Stimulated activated naive CD8-positive, alpha-beta T cell treated with anti-CD3 and anti-CD28 coated beads, Interleukin-15, amount 100 ng/mL, for 72 hours (primary cell): ENCODE measurements at places on chromosomes 12 and 14.

DNA sequence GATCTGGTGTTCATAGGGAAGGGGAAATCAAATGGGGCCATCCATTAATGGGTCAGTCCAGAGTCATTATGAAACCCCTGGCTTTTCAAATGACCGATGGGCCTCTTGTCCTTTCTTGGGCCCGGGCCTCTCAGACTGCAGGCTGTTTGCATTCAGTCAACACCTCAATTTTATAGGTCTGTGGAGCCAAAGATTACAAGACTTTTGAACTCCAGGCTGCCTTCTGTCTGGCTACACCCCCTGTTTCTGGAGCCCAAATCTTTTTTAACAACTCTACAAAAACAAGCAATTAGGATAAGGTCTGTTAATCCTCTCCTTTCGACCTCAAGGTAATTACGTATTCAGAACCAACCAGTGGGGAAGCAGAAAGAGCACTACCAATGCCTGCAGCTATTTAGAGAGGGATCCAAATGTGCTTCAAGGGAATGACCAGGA is 35.6 kb downstream of the DUSP6 start:
- no peak for DNase-seq

GRCh38 chr12:67669934-67670631 is 21.5 kb downstream of the DYRK2 start:
- DNase-seq: no peak

- DNase-seq: no peak
Observed at GRCh38 chr12:49803693-49804450, 24.3 kb downstream of the NCKAP5L start.

- DNase-seq: no peak
Observed at GRCh38 chr12:6526201-6526600, 8.1 kb upstream of the GAPDH start.

DNA sequence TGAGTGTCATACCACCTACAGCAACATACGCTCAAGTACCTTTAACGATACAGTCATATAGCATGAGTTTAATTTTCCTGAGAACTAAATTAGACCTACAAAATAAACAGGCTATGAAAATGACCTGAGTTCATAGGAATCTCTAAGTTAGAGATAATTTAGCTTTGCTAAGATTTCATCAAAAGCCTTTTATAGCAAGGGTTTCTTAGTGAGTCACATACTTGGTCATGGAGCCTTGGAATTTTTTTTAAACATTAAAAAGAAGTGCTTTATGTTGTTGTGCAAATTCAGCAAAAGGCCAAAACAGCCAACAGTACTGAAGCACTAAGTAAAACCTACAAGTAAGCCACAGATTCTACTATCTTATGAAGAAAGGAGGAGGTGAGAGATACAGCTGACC is 93.6 kb upstream of the FERMT2 start:
- DNase-seq: no peak

DNA sequence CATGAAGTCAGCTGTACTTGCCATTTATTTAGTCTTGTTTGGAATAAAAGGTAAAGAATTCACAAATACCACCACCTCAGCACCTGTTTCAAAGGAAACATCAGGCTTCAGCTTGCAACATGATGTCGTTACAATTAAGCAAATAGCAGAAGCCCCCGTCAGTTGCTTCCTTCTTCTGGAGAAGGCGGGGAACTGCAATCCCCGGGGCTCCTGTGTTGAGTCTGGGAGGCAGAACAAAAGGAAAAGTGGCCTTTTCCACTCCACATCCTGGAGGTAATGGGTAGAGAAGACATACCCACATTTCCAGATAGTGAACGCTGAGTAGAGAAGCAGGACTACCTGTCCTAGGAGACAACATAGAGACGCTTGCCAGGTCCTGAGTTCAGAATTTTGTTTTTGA is 92.8 kb downstream of the DNAH10 start:
- DNase-seq: no peak

GRCh38 chr12:123720141-123720814 is 8.1 kb downstream of the ATP6V0A2 start:
- DNase-seq: no peak

DNA sequence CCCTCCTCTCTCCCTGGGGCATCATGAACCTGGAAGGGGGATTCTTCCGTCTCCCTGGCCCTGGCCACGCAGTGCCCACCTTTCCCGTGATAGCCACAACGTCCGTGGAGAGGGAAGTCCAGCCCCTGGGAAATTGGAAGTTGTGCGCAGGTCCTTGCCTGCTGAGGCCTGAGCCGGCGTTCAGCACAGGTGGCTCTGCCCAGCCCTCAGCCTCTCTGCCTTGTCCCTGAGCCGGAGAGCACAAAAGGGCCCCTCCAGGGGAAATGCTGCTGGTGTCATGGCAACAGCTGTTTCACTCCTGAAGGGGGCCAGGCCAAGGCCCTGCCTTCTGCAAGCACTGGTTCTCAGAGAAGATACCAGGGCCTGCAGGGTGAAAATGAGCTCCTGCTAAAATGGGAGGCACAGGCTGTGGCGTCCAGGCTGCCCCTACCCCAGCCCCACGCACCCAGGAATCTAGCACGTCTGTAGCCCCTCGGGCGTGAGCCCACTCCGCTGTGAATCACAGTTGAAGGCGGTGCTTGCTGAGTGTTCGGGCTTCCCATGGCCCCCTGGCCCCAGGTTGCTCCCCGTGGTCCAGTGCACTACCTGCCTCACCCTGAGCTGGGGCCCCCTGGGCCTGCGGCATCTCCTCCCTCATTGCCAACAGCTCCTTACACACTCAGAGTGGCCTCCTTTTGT is 149.4 kb downstream of the ADGRD1 start:
- DNase-seq: no peak

GRCh38 chr14:57735276-57735675 is 130.6 kb downstream of the SLC35F4 start:
- no peak for DNase-seq

- no peak for DNase-seq
Observed at GRCh38 chr12:236445-236844, 22.5 kb upstream of the SLC6A12 start.

GRCh38 chr12:27564612-27565213 is 40.7 kb downstream of the PPFIBP1 start:
- DNase-seq: no peak

GRCh38 chr12:60094436-60094835 is 498.6 kb downstream of the SLC16A7 start:
- no peak for DNase-seq

- no peak for DNase-seq
Observed at GRCh38 chr12:78534311-78534710, 330.3 kb upstream of the SYT1 start.

GRCh38 chr14:34355584-34356263 is 106.3 kb downstream of the SPTSSA start:
- DNase-seq: no peak

DNA sequence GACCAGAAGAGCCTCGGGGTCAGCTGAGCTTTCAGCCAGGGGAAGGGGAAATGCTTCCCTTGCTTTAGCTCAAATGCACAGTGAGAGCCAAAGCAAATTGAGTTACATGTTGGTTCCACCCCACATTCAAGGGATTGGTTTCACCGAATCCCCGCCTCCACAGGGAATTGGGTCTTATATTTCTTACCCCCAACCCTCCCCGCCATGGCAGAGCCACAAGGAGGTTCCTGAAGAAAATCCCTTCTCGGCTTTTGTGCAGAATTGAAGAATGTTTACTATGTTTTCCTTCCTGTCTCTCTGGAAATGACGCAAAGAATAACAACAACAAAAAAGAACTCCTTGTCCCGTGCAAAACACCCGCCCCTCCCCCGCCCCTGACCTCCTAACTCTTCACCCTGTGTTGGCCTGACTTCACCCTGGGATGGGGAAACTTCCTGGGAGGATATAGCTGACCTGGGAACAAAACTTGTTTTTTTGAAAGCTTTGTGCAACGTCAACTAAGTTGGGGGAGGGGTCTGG is 21.9 kb upstream of the CIPC start:
- no peak for DNase-seq

DNA sequence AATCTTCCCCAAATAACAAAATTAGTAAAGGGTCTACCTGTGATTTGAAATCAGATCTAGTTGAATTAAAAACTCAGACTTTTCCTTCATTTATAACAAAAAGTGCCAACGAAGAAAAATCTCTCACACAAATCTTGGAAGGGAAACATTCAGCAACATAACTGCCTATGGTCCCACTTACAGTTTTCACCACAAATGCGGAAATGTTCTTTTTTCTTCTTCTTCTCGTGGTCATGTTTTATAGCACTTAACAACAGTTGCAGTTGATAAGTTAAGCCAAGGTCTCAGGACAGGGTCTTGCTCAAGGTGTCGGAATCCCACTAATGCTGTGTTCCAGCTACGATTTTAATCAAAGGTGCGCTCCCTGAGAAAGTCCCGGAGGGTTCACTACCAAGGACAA is 10.1 kb downstream of the RNASE6 start:
- DNase-seq: no peak

DNA sequence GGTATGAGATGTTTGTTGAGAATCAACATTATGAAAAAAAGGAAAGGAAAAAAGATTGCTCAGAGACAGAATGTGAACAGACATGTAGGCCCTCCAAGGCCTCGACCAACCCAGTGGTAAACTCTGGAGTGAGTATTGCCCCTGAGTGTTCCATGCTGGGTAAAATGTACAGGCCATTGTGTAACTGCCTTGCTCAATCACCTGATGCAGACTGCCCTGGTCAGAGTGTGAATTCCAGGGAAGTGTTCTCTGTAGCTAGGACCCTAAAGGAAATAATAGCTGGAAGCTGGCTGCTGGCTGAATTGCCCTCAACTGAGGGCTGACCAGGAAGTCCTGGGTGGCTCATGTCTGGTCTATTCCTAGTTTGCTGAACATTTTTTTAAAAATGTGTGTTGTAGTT is 1081.4 kb upstream of the LRFN5 start:
- no peak for DNase-seq

GRCh38 chr14:105207460-105207901 is 26.4 kb upstream of the NUDT14 start:
- DNase-seq: no peak

- DNase-seq: no peak
Observed at GRCh38 chr12:82746668-82747067, 60.0 kb downstream of the TMTC2 start.

- DNase-seq: no peak
Observed at GRCh38 chr12:54221402-54221984, 32.7 kb upstream of the SMUG1 start.

- no peak for DNase-seq
Observed at GRCh38 chr12:92134638-92135274, 10.9 kb downstream of the BTG1 start.

- no peak for DNase-seq
Observed at GRCh38 chr12:105674871-105675699, 344.6 kb downstream of the C12orf75 start.

DNA sequence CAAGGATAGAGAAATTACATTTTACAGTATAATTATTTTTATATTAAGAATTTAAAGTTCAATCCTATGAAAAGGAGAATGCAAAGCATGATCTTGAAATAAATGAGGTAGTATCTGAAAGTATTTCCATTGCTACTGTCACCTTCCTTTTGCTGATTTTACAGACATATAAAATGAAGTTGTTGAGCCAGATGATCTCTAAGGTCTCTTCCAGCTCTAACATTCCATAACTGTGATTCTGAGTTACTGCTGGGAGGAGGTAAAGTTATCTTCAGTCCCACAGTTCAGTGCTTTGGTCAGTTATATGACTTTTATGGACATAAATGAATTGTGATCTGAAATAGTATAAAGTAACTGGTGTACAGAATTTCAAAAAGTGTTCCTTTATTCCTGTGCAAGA is 52.8 kb downstream of the SLC38A6 start:
- no peak for DNase-seq

- DNase-seq: peak; percentile 78
Observed at GRCh38 chr12:92403210-92404175, 257.8 kb upstream of the BTG1 start.

DNA sequence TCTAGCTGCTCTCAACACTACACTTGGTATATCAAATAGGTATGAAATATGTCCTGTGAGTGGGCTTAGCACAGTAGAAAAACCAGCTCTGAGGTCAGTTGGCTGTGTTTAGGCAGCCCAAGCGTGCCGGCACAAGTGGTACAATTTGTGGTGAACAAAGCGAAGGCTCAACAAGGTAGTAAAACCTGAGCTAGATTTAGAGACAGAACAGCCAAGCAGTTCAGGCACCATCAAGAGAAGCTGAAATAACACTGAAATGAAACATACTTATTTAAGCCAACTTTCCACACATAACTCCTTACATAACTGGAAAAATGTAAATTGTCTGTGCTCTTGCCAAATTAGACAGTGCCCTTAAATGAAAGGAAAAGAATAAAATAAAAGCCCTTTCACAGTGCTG is 596.8 kb upstream of the FBXO33 start:
- DNase-seq: no peak

- peak; percentile 100 for DNase-seq
Observed at GRCh38 chr14:92793709-92794546, at the start of gene GOLGA5. GOLGA5 (plus strand) TSS chr14:92794305; CDS start chr14:92797438, 3,133 bp downstream.
